ENCODE measurements at places on chromosomes 2 and 18. TPM values are rescaled to one million over a fixed set of nuclear protein-coding genes. Genes with fewer than 3 reads are reported as not detected.

UGT1A9 gene
- total RNA-seq = not detected

CYBRD1 gene
- total RNA-seq = 34.6 TPM

SLC8A1 gene
- total RNA-seq = 0.66 TPM

GRCh38 chr2:118269408-118270051 lies 181.3 kb downstream of the INSIG2 start:
- H3K27me3 ChIP-seq = no peaks in the 10 kb centered on the region
- H3K36me3 ChIP-seq = no peaks in the 10 kb centered on the region
- peak; percentile 8 for DNase-seq
- no peaks in the 10 kb centered on the region for H3K4me1 ChIP-seq
- H3K27ac ChIP-seq = no peak overlapping the region

GRCh38 chr2:88874063-88874657 lies 182.7 kb downstream of the RPIA start:
- DNase-seq = peak; percentile 38
- no peaks in the 10 kb centered on the region for H3K36me3 ChIP-seq
- H3K4me3 ChIP-seq = no peak overlapping the region
- H3K27ac ChIP-seq = no peak overlapping the region

DNA sequence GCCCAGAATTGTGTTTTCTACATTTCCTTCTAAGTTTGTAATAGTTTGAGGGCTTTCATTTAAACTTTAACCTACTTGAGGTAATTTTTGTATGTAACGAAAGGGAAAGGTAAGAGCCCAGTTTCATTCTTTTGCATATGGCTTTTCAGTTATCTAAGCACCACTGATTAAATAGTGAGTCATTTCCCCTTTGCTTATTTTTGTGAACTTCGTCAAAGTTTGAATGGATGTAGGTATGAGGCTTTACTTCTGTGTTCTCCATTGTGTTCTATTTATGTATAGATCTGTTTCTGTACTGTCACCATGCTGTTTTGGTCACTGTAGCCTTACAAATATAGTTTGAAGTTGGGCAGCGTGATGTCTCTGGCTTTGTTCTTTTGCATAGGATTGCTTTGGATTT lies 944.8 kb upstream of the CNTNAP5 start:
- no peaks in the 10 kb centered on the region for H3K4me1 ChIP-seq
- no peaks in the 10 kb centered on the region for H3K36me3 ChIP-seq
- H3K27ac ChIP-seq = no peak overlapping the region
- no peak overlapping the region for H3K4me3 ChIP-seq
- DNase-seq = no peak
- H3K27me3 ChIP-seq = no peaks in the 10 kb centered on the region

- no peak overlapping the region for H3K27ac ChIP-seq
- no peaks in the 10 kb centered on the region for H3K36me3 ChIP-seq
- H3K27me3 ChIP-seq = no peaks in the 10 kb centered on the region
- no peak for DNase-seq
These were observed 611.1 kb upstream of the FANCL start for GRCh38 chr2:58852243-58852642.

- peaks cover 23% of the 10 kb centered on the region for H3K4me1 ChIP-seq
- DNase-seq = peak; percentile 49
- H3K27ac ChIP-seq = peak overlapping the region; percentile 98
- H3K4me3 ChIP-seq = peak overlapping the region; percentile 32
These were observed 864 bp upstream of the XPO1 start for GRCh38 chr2:61538920-61539520.

- H3K27ac ChIP-seq = no peak overlapping the region
- DNase-seq = no peak
These were observed 54.0 kb upstream of the SPP2 start for GRCh38 chr2:233996461-233996860.

DNA sequence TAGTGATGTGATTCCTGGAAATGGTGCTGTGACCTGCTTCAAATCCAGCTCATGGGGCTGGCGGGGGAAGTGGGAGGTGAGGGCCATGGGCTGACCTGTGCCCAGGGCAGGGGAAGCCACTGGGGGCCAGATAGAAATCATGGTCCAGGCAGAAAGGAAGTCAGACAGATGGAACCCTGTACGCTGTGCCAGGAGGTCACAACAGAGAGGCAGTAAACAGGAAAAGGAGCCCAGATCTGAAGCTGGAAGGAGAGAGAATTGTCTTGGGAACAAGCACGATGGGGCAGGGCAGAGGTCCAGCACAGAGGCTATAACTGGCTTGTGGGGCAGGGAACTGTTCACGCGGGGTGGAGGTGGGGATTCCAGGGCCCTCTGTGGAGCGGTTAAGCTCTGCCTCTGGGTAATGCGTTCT lies 76.0 kb downstream of the RNF144A start:
- H3K27ac ChIP-seq = peak overlapping the region; percentile 49
- H3K4me1 ChIP-seq = peaks cover 27% of the 10 kb centered on the region
- H3K4me3 ChIP-seq = no peak overlapping the region
- DNase-seq = peak; percentile 34

- H3K36me3 ChIP-seq = no peaks in the 10 kb centered on the region
- DNase-seq = no peak
- H3K4me1 ChIP-seq = peaks cover 18% of the 10 kb centered on the region
- H3K27me3 ChIP-seq = no peaks in the 10 kb centered on the region
- H3K4me3 ChIP-seq = no peak overlapping the region
These were observed 36.7 kb downstream of the MTERF4 start for GRCh38 chr2:241065355-241065803.

DNA sequence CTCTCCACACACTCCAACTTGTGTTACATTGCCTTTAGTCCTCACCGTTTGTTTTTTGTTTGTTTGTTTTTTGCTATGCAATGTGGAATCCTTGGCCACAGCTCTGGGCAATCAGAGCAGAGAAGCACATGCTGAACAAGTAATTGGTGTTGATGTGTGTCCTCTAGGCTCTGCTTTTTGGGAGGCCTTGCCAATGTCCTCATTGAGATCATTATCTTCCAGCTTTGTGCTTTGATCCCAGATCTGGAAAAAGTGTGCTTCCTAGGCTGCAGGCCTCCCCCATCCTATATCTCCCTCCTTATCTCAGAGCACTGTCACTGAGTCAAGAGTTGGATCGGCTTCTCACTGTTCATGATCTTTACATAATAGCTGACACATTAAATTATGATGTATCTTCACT lies 25.9 kb downstream of the OSR1 start:
- no peaks in the 10 kb centered on the region for H3K36me3 ChIP-seq
- H3K27me3 ChIP-seq = no peaks in the 10 kb centered on the region
- no peak for DNase-seq
- no peaks in the 10 kb centered on the region for H3K4me1 ChIP-seq

- H3K27ac ChIP-seq = no peak overlapping the region
- DNase-seq = no peak
- H3K36me3 ChIP-seq = peaks cover 1% of the 10 kb centered on the region
- H3K4me3 ChIP-seq = no peak overlapping the region
These were observed 136.2 kb downstream of the NFATC1 start for GRCh38 chr18:79531926-79532312.
